ENCODE measurements at places on chromosomes 1 and 21.

DNA sequence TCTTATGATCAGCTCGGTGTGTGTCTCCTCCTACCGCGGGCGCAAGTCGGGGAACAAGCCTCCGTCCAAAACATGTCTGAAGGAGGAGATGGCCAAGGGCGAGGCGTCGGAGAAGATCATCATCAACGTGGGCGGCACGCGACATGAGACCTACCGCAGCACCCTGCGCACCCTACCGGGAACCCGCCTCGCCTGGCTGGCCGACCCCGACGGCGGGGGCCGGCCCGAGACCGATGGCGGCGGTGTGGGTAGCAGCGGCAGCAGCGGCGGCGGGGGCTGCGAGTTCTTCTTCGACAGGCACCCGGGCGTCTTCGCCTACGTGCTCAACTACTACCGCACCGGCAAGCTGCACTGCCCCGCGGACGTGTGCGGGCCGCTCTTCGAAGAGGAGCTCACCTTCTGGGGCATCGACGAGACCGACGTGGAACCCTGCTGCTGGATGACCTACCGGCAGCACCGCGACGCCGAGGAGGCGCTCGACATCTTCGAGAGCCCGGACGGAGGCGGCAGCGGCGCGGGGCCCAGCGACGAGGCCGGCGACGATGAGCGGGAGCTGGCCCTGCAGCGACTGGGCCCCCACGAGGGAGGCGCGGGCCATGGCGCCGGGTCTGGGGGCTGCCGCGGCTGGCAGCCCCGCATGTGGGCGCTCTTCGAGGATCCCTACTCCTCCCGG is 1.5 kb downstream of the KCNC4 start:
- peak; percentile 31 for DNase-seq

DNA sequence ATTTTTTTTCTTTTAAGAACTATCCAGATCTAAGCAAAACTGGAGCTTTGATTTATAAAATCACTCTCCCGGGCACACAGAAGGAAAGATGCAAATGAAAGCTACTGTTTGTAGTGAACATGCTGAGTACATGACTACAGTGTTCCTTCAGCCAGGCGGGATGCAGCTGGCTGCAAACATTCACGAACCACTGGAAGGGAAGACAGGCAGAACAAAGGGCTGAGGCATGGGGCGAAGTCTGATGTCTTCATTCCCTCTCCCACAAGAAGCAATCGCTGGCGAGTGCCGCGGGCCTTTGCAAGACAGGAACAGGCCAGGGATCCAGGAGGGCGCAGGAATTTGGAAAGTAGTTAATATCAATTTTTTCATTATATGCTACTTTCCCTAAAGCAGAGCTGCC is 257.9 kb upstream of the AJAP1 start:
- DNase-seq, result no peak

DNA sequence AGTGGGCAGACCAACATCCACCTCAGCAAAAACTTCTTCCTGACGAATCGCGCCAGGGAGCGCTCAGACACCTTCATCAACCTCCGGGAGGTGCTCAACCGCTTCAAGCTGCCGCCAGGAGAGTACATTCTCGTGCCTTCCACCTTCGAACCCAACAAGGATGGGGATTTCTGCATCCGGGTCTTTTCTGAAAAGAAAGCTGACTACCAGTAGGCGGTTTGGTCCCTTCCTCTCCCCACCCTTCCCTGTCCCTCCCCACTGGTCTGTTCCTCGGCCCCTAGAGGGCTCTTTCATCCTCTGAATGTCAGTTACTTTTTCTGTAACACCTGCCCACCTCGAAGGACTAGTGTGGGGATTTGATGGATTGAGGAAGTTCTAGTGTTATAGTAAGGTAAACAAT is 46.9 kb downstream of the CAPN2 start:
- no peak for DNase-seq

- DNase-seq, result no peak
These were observed 9.3 kb downstream of the RGL1 start for GRCh38 chr1:183814121-183814681.

DNA sequence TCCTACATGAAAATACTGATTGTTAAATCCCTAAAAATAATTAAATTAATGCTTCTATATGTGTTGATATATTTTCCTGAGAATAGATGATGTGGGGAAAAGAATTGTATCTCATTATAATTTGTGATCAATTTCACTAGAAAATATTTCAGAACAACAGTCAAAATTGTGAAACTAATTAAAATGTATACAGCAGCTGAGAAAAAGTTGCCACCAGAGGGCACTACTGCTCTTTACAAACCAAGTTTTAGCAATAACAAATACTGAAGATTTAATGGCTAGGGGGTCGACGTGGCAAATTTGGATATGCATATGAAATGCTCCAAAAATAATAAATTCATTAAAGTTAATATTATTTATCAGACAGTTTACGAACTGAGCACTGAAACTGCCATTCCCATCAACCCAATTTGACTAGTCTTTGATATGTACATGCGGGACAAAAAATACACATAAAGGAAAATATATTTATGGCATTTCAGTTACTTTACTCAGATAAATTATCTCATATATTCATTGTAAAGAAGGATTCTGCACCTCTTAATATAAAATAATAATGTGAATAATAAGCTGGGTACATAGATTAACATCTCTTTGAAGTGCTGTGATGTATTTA is 96.3 kb upstream of the TMPRSS15 start:
- DNase-seq, result peak; percentile 27

DNA sequence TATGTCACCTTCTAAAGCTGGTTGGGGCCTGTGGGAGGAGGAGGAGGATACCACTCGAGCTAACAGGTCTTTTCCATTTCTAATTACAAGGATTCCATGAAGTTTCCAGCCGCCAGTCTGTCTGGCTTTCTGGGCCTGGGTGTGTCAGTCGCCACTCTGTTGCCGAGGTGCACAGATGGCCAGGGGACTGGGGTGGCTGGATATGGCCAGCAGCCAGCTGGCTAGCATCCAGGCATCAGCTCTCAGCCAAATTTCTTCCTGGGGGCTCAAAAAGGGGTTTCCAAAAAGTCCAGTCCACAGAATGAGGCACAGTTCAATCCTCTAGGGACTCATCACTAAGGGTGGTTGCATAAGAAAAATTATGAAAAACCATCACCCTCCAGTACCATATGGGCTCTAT is 32.4 kb downstream of the ITPKB start:
- DNase-seq, result no peak

GRCh38 chr1:220219865-220220698 is 52.2 kb downstream of the RAB3GAP2 start:
- DNase-seq, result no peak

DNA sequence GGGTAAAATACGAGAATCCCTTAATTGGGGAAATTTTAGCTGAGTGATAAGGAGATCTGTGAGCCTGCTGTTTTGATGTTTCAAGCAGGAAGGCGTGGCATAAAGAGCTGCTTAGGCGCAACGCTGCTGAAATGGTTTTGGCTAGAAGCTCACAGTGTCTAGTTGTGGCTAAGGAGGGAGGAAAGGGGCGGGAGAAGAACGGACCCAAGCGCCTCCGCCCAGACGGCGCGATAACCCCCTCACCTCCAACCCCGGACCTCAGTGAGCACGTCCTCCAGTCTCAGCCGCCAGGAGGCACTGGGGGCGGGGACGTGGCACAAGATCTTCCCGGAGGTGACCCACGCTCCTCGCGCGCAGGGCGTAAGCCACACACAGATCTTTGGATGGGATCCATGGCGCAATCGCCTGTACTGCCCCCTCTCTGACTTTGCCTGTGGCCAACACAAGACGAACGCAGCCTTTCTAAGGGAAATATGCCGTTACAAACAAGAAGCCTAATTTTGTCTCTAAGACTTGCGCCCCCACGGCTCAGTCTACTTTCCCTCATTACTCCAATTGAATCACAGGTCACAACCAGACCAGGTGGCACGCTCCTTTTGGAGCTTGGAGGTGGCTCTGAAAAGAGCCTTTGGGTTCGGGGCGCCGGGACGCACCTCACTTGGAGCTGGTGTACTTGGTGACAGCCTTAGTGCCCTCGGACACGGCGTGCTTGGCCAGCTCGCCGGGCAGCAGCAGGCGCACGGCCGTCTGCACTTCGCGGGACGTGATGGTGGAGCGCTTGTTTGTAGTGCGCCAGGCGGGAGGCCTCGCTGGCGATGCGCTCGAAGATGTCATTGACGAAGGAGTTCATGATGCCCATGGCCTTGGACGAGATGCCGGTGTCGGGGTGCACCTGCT is 23.4 kb upstream of the RNF187 start:
- DNase-seq, result peak; percentile 60

GRCh38 chr1:30715216-30715615 is 8.2 kb downstream of the MATN1 start:
- DNase-seq, result peak; percentile 39

DNA sequence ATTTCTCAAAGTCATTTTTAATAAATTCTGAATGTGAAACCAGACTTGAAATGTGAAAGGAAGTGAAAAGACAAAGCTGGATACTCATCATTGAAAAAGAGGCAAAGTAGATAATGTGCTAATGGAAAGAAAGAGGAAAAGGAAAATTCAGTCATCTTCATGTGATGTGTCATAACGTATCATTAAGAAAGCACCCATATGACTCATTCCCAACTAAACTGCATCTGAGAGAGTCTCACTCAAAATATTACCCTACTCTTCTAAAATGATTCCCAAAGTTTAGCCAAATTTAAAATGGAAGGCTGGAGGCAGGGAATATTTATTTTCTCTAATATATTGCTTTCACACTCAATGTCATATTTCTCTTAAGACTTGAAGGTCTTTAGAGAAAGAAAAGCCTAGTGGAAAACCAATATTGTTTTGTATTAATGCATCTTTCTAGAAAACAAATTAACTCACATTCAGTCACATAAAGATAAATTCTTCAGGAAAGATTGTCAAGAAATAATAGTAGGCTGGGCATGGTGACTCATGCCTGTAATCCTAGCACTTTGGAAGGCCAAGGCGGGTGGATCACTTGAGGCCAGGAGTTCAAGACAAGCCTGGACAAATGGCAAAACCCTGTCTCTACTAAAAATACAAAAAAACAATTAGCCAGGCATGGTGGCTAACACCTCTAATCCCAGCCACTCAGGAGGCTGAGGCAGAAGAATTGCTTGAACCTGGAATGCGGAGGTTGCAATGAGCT is 129.9 kb downstream of the SLC30A10 start:
- DNase-seq, result no peak

- no peak for DNase-seq
These were observed 277.0 kb downstream of the PTPRU start for GRCh38 chr1:29513357-29513756.

DNA sequence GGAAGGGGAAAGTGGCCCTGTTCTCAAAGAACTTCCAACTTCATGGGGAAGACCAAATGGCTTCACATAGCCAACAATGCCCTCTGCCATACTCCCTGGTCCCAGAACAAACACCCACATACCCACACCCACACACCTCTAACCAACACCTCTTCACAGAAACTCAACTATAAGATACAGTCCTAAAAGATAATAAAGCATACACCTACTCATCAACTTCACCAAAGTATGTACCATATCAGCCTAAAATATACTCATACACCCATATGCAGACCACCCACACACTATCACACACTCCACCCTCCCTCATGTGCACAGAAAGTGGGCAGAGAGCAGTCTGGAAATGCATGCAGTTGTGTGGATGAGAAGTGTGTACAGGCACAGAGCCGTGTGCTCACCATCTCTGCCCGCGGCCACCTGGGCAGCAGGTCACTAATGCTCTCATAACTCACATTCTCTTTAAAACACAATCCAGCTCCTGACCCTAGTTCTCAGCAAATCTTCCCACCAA is 27.7 kb downstream of the IQGAP3 start:
- no peak for DNase-seq

- no peak for DNase-seq
These were observed 19.2 kb upstream of the VASH2 start for GRCh38 chr1:212930986-212931678.

GRCh38 chr1:7644961-7645750 is 125.9 kb upstream of the VAMP3 start:
- no peak for DNase-seq

DNA sequence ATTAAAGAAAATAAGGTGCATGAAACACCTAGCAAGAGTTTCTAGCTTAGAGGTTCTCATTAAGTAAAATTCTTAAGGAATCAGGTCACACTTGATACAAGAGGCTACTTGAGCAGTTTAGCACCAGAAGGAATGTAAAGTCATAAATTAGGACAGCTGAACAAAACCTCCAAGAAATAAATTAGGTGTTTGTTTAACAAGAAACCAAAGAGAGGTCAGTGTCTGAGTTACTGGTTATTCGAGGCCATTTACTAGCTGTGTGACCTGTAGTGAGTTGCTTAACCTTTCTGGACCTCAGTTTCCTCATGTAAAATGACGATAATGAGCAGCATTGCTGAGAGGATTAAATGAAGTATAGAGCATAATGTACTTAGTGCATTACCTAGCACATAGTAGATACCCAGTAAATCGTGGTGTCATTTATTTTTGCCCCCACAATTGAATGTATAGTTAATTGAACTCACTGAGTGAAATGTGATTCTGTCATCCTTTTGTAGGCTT is 908 bp upstream of the ELK4 start:
- no peak for DNase-seq

DNA sequence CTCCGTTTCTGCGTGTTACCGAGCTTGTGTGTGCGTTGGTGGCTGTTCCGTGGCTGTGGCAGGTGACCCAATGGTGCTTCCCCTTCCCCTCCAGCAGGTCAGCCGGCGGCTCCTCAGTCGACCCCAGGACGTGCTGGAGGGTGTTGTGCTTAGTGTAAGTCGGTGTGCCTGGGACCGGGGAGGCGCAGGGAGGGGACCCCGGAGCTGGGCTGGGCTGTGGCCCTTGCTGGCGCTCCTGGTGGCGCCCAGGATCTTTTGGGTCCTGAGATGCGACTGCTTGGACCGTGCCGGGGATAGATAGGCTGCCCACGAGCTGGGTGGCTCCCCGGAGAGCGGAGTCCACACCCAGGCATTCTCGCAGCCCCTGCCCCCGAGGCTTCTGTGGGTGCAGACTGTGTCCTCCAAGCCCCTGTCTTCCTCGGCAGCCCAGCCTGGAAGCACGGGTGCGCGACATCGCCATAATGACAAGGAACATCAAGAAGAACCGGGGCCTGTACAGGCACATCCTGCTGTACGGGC is 5.9 kb downstream of the ATAD3C start:
- DNase-seq, result no peak

GRCh38 chr1:111509997-111510375 is 6.6 kb upstream of the ADORA3 start:
- no peak for DNase-seq

DNA sequence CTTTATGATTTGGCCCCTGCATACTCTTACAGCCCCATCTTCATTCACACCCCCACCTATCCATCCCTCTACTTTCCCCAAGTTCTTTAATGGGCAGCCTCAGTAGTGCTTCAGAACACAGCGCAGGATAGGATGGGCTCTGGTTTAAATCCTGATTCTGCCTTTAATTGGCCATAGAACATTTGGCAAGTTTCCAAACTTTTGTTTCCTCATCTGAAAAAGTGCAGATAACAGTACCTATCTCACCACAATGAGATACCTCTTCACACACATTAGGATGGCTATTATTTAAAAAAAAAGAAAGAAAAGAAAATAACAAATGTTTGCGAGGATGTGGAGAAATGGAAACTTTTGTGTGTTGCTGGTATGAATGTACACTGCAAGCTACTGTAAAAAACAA is 142.5 kb upstream of the VANGL1 start:
- DNase-seq, result no peak

GRCh38 chr1:119475866-119476439 is 31.1 kb upstream of the HSD3B1 start:
- peak; percentile 14 for DNase-seq

- DNase-seq, result no peak
These were observed 19.5 kb downstream of the USP24 start for GRCh38 chr1:55195521-55196233.
